ENCODE measurements at places on chromosomes 4 and X.

GRCh38 chr4:145414226-145414625, 67.4 kb upstream of the SMAD1 start:
- no peak for DNase-seq

DNA sequence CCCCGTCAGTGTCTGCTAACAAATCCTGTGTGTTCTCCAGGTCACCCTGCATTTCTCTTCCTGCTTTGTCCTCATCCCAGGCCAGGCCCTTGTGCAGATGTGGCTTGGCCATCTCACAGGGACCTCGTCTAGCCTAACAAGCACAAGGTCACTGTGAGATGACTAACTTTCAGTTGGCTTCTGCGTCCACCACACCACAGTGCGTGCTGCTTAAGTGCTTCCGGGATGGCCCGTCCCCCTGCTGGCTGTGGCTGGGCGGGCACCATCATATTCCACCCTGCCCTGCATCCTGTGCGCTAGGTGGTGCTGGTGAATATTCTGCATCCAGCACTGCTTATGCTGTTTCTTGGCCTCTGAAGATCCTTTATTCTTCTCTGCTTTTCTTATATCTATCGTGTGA, 33.8 kb downstream of the RBBP7 start:
- DNase-seq = no peak

GRCh38 chr4:48790561-48790960, 10.5 kb upstream of the FRYL start:
- DNase-seq = no peak

DNA sequence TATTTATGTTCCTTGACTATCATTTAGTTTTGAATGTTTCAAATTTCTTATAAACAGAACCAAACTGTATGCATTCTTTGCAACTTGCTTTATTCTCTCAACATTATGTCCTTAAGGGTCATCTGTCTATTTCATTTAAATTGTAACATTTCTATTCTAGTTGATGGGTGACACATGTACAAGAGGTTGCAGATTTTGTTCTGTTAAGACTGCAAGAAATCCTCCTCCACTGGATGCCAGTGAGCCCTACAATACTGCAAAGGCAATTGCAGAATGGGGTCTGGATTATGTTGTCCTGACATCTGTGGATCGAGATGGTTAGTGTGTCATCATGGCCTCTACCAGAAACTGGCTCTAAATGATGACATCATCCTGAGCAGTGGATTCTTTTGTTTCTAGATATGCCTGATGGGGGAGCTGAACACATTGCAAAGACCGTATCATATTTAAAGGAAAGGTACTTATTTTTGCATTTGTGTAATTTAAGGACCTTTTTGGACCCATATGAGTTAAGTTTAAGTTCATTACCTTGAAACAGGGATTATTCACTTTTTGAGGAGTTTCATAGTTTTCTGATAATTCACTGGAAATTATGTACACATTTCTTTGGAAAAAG, 6.1 kb downstream of the LIAS start:
- DNase-seq = peak; percentile 21

Measured in cerebellar cortex (tissue), 1 donor.